ENCODE measurements at places on chromosomes 16 and 17. TPM values are rescaled to one million over a fixed set of nuclear protein-coding genes. Genes with fewer than 3 reads are reported as not detected.

- no peak overlapping the region for H3K4me3 ChIP-seq
- H3K4me1 ChIP-seq = no peaks in the 10 kb centered on the region
- H3K27ac ChIP-seq = no peak overlapping the region
- no peaks in the 10 kb centered on the region for H3K27me3 ChIP-seq
- no peak for DNase-seq
- H3K36me3 ChIP-seq = no peaks in the 10 kb centered on the region
These were observed 235.1 kb upstream of the XYLT1 start for GRCh38 chr16:17705847-17706246.

- no peaks in the 10 kb centered on the region for H3K27me3 ChIP-seq
- H3K4me1 ChIP-seq = peaks cover 19% of the 10 kb centered on the region
- H3K36me3 ChIP-seq = no peaks in the 10 kb centered on the region
- no peak for DNase-seq
- no peak overlapping the region for H3K4me3 ChIP-seq
- H3K27ac ChIP-seq = no peak overlapping the region
These were observed 31.0 kb upstream of the DHRS7B start for GRCh38 chr17:21095735-21096134.

Gene RHBDL1
- total RNA-seq = 1.0 TPM

DNA sequence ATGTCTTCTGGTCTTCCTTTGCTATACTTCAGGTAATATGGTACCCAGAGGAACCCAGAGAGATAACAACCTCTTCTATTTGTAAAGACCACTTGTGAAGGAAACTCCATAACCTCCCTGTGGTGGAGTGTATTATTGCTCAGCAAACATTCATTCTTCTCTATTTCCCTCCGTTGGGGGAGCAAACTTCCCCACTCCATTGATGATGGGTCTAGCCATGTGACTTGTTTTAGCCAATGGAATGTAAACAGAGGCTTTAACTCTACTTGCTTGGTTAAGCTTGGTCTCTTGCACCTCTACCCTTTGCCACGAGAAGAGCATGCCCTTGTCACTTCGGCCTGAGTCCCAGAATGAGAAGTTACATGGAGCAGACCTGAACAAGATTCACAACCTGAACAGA, 30.0 kb upstream of the SKAP1 start:
- H3K27ac ChIP-seq = no peak overlapping the region
- no peak for DNase-seq
- H3K4me1 ChIP-seq = peaks cover 16% of the 10 kb centered on the region

DNA sequence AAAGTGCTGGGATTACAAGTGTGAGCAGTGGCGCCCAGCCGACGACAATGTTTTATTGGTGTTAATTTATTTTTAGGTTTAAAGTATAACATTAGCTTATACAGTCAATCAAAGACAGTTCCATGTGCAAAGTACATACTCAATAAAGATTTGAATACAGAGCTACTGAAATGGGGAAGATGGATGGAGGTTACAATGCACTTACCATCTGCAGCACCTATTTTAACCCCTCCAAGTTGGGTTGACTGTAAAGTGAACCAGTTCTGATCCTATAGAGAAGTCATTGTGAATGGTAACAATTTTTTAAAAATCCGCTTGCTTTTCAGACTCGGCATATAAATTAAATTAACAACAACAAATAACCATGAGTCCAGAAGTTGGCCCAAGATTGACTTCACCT, 679 bp upstream of the PSKH1 start:
- no peaks in the 10 kb centered on the region for H3K36me3 ChIP-seq
- no peak for DNase-seq
- peak overlapping the region; percentile 95 for H3K27ac ChIP-seq
- H3K27me3 ChIP-seq = no peaks in the 10 kb centered on the region
- H3K4me3 ChIP-seq = peak overlapping the region; percentile 61

GRCh38 chr17:13320046-13320785, 281.5 kb downstream of the HS3ST3A1 start:
- H3K36me3 ChIP-seq = no peaks in the 10 kb centered on the region
- H3K4me1 ChIP-seq = no peaks in the 10 kb centered on the region
- H3K27me3 ChIP-seq = no peaks in the 10 kb centered on the region
- DNase-seq = no peak

- peaks cover 11% of the 10 kb centered on the region for H3K36me3 ChIP-seq
- peak overlapping the region; percentile 88 for H3K27ac ChIP-seq
- H3K27me3 ChIP-seq = no peaks in the 10 kb centered on the region
- peaks cover 33% of the 10 kb centered on the region for H3K4me1 ChIP-seq
- DNase-seq = no peak
These were observed 317 bp downstream of the TEFM start for GRCh38 chr17:30905742-30906100.

Gene TP53TG3C
- total RNA-seq = not detected

Data from B cell (primary cell).